ENCODE measurements at places on chromosomes 3 and 15.

DNA sequence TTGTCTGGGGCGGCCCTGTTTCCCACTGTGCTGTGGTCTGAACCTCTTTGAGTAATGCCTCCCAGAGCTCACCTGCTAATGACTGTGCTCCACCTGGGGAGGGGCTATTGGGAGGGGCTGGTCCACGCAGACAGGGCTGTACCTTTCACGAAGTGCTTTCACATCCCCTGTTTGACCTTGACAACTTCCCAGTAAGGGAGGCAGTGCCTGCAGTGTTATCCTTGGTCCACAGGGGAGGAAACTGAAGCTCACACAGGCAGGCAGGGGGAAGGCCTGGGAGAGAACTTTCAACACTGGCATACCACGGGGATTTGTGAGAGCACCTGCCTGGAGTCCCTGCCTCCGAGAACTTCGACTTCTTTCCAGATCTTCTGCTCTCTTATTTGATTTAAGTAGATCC, 91.2 kb downstream of the CACNA1D start:
- DNase-seq = no peak

DNA sequence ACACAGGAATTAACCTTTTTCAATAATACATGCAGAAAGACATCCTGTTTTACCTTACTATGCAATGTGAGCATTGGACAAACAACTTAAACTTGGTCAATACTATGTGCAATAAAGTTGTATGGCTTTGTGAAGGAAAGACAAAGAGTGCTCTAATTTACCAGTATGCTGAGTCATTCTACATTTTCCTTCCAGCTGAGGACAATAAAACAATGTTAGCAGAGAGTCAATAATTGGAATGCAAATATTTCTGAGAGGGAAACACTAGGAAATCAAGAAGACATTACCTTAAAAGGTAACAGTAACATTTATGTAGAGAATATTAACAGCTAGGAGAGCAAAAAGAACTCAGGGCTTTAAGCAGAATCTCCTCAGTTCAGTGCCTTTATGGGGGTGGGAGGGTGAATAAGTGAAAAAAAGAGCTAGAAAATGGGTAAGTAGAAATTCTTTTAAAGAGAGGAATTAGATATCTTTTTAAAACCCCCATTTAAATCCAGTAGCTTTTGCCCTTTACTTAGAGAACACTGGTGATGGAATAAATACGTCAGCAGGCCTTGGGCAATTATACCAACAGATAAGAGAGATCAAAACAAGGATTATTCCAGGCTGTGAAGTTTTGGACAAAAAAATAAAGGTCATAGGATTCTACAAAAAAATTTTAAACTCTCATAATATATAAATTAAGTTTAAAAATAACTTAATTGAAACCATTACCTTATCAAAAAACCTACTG, 11.6 kb upstream of the HGD start:
- no peak for DNase-seq

- no peak for DNase-seq
Observed at GRCh38 chr15:61768131-61768530, 292.1 kb downstream of the VPS13C start.

GRCh38 chr3:100122321-100122720, 8.0 kb upstream of the FILIP1L start:
- no peak for DNase-seq

DNA sequence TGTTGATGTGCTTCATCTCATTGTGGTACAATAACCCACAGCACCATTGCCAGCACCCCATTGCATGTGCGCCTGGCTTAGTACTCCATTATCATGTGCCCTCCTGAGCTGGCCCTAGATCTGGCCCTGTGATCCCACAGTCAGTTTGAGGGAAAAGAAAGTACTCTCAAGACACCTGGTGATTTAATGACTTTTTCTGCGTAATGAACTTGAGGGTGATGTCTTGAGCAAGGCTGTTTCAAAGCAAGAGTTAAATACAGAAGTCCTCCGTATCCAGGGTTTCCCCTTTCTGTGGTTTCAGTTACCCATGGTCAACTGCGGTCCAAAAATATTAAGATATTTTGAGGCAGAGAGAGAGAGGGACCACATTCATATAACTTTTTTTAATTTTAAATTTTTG, 16.3 kb downstream of the C3orf20 start:
- DNase-seq = no peak

DNA sequence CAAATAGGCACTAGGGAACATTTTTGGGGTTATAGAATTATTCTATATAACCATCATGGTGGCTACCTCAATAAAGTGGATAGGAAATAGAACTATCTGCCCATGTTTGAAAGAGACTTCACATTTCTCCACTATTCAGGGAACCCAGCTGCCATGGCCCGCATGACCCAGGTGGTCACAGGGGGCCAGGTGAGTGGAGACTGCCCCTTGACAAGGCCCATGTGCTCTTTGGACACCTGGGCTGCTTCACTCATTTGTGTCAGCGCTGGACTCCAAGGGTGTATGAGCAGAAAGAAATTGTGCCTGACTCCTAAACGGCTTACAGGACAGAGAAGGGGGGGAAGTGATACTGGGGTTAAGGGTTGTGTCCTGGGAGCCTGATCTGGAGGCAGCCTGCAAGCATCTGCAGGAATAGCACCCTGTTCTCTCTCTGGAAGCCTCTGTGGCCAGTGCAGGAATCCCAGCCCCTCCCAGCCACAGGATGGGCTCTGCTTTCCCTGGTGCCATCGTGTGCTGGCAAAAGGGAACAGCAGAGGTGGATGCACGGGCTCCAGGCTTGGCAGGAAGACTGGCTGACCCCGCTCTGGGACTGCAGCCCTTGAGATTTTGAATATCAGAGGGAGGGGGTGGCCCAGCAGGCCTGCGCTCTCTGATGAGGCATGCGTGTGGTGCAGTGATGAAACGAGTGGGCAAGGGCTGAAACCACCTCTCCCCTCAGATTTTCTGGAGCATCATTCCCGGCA, 9.1 kb upstream of the C3orf22 start:
- no peak for DNase-seq

DNA sequence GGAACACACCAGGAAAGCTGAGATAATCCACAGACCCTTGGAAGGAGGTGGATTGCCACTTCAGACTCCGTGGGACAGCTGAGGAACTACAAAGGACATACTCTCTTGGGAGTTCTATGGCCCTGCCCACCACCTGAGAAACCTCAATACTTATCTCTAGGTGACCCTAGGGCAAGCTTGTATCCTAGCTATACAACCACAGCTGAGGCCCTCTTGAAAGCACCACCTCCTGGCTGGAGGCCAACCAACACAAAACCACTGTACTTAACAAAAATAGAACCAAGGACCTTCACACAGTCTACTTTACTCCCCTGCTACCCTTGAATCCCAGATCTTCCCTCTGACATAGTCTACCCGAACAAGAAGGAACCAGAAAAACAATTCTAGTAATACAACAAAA, 60.7 kb upstream of the TRIM42 start:
- DNase-seq = no peak

DNA sequence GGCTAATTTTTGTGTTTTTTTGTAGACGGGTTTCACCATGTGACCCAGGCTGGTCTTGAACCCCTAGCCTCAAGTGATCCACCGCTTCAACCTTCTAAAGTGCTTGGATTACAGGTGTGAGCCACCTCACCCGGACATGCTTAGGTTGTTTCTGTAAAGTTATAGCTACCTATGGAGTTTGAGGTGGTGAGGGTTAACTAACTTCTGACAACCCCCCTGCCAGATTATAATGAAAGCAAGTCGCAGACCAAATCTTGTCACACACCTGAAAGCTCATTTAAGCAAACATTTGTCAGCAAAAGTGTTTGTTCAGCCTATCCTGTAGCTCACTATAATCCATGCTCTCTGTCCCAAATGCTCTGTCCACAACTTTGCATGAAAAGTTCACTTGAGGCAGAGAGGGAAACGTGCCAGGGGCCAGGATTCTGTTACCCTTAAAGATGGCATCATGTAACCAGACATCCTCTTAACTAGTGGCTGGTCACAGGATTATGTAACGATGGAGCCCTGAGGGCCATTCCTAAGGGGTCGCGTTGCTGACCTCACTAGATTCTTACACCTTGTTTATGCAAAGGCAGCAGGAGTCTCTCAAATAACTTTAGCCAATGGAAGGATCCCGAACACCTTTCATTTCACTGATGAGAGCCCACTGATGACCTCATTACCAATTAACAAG, 24.1 kb upstream of the SENP5 start:
- DNase-seq = no peak

- no peak for DNase-seq
Observed at GRCh38 chr3:186997061-186997460, 66.7 kb downstream of the ST6GAL1 start.

DNA sequence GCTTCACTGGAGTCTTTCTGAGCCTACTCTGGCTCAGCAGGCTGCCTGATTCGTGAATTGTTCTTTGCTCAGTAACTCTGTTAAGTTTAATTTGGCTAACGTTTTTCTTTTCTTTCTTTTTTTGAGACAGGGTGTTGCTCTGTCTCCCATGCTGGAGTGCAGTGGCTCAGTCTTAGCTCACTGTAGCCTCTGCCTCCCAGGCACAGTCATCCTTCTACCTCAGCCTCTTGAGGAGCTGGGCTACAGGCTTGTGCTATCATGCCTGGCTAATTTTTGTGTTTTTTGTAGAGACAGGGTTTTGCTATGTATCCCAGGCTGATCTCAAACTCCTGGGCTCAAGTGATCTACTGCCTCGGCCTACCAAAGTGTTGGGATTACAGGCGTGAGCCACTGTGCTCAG, 165.0 kb downstream of the PEX5L start:
- DNase-seq = no peak

GRCh38 chr15:52010633-52011595, 8.1 kb upstream of the MAPK6 start:
- no peak for DNase-seq

DNA sequence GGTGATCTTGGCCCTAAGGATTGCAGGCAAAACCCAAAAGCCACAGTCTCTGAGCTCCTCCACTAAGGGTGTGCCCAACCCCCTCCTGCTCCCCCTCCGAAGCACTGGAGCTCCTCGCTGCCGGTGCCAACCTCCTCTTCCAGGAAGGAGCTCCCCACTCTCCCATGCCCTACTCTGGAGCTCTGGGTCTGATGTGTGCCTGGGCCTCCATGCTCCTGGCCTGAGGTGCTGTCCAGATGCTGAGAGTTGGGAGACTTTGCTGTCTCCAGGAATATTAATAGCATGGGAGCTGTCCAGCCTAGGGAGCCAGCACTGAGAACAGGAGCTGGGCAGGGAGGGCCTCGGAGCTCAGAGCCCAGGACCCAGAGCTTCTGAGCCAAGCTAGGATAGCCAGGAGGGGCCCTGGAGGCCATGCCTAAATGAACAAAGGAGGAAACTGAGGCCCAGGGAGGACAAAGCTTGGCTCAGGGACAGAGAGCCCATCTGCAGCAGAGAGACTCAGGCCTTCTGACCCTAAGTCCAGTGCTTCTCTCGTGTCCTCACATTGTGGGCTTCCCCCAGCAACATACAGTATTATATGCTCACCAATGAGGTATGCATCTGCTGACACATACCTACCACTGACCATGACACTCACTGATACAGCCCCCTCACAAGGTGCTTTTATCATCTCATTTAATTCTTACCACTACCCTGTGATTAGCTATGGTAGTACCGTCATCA, 36.9 kb upstream of the HERC1 start:
- no peak for DNase-seq

DNA sequence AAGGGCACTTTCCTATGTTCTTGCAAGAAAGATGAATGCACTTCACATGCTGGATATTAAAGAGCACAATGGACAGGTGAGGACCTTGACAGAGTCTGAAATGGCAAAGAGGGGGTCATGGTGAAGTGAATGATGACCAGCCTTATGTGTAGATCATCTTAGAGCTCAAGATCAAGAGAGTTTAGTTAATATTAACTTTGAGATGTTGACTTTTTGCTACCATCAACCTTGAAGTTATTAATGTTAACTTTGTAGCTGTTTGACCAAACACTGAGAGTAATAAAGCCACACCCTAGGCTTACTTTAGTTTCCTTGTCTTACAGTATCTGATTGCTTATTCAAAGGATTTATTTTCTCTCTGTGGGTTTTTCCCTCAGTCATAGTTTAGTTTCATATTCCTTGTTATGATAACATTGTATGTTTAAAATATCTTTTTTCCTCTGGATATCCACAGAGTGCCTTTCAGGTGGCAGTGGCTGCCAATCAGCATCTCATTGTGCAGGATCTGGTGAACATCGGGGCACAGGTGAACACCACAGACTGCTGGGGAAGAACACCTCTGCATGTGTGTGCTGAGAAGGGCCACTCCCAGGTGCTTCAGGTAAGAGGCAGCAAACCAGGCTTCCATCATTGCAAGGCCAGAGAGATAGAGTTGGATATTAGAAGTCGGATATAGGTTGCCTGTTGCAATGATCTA, 5.4 kb downstream of the NFKBIZ start:
- DNase-seq = no peak

DNA sequence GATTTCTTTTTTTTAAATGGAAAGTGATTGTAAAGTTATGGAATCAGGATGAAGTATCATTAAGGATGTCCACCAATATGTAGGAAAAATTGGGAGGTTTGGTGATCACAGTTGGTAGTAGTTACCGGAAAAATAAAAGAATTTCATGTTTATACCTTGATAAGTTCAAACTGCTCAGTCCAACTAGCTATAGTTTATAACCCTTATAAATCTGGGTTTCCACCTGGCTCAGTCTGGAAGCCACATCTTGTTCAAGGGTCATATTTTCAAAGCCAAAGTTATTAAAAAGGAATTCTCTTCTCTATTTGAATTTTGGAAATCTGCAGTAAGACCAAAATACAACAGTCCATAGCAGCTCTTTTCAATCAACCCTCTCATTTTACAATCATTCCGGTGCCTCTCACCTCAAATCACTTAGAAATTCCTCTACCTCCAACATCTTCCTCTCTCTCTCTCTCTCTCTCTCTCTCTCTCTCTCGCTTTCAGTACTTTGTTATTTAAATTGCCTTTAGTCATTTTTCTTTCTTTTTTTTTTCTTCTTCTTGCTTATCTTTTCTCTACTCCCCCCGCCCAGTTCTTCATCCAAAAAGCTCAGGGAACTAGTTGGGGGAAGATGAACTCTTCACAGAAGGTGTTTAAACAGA, 186.2 kb upstream of the TBC1D5 start:
- no peak for DNase-seq

DNA sequence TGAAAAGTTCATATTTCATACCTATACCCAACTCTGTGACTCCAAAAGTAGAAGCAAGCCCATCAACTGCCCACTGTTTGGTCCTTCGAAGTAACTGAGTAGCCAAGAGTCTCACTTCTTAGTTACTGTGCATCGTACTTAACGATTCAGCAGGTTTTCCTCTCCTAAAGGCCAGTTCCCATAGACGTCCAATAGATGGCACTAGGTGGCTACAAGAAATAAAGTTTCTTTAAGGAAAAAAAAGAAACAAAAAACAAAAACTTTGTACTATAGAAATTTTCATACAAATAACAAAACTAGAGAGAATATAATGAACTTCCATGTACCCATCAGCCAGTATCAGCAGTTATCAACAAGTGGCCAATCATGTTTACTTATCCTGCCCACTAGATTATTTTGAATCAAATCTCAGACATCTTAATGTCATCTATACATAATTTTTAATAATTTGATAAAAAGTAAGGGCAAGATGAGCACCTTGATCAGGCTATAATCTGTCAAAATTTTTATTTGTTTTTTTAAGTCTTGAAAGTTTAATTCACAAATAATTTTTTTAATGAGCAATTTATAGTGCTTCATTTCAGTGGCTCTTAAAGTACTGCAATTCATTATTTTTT, 63.8 kb upstream of the ACP3 start:
- DNase-seq = peak; percentile 27

Measured in NCI-H1417 (cell line).